ENCODE measurements at places on chromosomes 16 and 17.

DNA sequence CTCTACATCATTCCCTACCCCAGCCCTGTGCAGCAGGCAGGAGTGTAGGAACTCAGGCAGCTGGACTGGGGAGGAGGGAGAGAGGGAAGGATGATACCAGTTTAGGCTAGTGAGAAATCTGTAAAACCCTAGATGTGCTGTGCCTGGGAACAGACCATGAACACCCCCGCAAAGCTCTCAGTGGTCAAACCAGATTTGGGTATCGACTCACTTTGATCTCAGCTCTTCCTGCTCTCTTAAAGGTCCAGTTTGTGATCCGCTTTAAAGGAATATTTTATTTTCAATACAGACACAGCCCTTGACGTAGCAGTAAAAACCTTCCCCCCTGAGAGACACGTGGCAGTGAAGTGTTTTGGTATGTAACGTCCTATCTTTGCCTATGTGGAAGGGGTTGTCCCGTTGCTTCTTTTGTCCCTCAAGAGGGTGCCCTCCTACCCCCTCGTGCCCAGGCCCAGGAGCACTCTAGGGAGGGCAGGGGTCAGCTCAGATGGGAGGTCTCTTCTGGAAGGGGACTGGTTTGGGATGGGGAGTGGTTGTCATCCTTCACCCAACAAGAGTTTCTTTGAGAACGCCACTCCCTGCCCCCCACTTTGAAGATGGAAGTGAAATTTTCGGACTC is 19.3 kb upstream of the TBX2 start:
- no peak for DNase-seq

DNA sequence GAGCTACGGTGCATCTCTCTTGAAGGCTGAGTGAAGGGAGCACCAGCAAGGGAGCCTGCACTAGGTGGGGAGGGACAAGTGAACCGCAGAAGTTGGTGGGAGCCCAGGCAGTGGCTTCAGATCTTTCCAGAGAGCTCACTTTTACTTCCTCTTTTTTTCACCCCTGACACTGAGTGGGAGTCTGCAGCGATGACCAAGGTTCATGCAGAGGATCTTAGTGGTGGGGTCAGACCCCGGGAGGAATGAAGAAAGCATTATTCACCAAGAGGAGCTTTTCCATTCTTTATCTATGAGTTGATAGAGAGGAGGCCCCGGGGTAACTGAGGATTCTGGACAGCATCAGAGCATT is 3.0 kb upstream of the CCL2 start:
- no peak for DNase-seq

- DNase-seq: peak; percentile 97
Observed at GRCh38 chr17:57892820-57893595, 43.2 kb upstream of the MRPS23 start.

DNA sequence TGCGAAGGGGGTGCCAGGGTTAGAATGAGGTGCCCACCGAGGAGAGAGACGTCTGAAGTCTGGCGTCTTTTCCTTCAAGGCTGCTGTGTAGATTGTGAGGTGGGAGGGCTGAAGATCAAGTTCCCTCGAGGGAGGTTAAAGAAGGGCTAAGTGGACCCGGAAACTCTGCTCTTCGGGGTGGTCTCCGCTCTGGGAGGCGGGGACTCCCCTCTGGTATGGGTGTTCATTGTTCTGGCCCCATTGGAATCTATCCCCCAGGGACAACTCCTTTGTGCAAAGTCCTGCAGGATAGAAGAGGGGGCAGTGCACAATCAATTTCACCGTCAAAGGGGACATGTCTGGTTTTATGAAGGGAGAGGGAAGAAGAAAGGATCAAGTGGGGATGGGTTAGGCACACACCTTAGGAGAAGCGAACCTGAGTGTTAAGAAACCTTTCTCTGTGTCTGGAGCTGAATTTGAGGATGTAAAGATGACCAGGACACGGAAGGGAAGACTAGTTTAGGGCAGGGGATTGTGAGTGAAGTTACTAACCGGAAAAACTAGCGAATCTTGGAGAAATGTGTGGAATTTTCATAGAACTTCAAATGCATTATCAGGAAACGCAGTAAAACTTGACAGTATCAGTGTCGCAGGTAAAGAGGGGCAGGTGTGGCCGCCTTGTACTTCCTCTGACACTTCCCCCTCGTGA is 809 bp upstream of the RAB34 start:
- DNase-seq: no peak

GRCh38 chr17:4845118-4845517 is 12.0 kb downstream of the MINK1 start:
- no peak for DNase-seq

GRCh38 chr17:41076788-41077187 is 7.2 kb upstream of the KRTAP4-7 start:
- no peak for DNase-seq

DNA sequence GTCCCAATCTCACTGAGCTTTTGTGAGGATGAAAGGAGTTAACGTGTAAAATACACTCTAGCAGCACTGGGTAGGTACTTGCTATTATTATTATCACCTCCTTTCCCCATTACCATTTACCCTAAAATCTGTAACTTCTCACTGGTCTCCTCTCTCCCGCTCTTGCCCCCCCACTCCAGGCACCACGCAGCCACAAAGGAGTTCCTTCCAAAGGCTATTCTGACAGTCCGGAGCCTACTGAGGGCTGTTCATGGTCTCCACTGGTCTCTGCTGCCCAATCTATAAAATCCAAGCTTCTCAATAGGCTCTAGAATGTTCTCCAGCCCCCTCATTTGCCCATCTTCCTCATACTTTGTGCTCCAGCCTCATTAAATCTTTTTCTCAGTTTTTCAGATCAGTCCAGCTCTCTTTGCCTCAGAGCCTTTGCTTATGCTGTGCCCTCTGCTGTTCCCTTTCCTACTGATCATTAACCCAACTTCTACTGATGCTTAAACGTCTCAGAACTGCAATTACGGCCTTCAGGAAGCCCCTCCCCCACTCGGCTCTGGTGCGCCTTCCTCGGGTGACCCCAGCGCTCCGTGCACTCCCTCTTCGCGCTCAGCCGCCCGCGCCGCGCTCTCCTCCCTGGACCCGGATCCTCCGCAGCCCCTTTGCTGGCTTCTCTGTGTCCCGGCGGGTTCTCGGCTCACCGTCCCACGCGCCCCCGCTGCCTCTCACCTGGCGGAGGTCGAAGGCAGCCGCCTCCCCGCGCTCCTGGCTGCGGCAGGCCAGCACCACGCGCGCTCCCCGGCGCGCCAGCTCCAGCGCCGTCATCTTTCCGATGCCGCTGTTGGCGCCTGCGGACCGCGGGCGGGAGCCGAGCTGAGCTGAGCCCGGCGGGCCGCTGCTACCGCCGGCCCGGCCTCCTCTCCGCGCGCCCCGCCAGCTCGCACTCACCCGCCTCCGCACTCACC is 737 bp downstream of the DHRS13 start:
- DNase-seq: peak; percentile 20

GRCh38 chr16:58264961-58265479 is 29.8 kb downstream of the PRSS54 start:
- DNase-seq: peak; percentile 83

DNA sequence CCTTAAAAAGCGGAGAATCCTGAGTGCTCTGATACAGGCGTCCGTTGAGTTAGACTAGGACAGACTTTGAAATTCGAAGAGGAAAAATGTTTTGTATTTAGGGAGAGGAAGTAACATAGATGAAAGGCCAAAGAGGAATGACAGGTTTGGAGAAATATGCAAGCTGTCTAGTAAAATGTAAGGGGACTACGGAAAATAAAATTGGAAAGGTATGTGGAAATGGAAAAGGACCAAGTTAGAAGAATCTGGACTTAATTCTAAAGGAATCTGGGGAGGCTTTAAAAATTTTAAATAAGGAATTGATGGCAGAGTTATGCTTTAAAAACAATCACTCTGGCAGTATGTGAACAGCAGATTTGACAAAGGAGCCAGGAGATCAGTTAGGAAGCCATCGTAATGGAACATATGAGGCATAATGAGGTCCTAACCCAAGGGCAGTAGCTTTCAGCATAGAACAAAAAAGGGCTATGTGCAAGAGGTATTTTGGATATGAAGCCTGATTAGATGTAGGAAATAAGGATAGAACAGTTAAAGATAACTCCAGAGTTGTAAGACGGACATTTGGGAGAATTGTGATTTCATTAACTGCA is 38.3 kb downstream of the CYB561 start:
- DNase-seq: no peak

GRCh38 chr17:77371117-77371887 is 230.5 kb downstream of the SEC14L1 start:
- no peak for DNase-seq

GRCh38 chr16:13630374-13630773 is 289.6 kb upstream of the ERCC4 start:
- DNase-seq: no peak

DNA sequence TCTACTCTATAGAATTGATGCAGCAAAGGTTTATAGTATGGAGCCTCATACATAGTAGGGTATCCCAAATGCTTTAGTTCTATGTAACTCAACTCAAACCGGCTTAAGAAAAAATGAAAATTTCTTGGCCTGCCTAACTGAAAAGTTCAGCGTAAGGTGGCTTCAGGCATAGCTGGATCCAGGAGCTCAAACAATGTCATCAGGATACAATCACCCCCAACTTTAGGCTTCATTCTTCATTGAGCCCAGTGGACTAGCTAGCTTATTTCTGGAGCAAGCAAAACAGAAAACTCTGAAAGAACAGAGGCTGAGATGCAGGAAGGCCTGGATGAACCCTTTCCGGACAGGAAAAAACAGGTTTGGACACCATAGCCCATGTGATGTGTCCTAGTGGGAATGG is 147.5 kb upstream of the HS3ST4 start:
- no peak for DNase-seq

DNA sequence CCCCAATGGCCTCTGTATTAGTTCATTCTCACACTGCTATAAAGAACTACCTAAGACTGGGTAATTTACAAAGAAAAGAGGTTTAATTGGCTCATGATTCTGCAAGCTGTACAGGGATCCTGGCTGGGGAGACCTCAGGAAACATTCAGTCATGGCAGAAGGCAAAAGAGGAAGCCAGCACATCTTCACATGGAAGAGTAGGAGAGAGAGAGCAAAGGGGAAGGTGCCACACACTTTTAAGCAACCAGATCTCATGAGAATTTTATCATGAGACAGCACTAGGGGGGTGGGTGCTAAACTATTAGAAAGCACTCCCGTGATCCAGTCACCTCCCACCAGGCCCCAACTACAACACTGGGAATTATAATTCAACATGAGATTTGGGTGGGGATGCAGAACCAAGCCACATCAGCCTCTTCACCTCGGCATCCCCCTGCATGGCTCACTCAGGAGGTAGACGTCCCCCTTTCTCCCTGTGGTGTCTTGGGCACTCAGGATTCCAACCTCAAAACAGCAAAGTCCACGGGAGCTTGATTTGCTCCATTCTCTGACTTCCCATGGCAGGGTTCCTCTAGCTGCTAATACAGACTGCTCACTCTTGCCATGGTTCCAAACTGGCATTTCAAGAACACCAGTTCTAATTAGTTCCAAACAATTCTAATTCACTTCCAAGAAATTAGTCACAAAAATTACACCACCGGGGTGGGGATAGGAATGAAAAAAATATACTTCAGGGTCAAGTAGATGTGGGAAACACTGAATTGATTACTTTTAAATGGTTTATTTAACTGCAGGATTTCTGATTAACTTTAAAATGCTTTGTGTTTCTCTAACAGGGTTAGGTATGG is 203.8 kb upstream of the HSBP1 start:
- no peak for DNase-seq

GRCh38 chr17:80845863-80846671 is 145.6 kb upstream of the CHMP6 start:
- no peak for DNase-seq

DNA sequence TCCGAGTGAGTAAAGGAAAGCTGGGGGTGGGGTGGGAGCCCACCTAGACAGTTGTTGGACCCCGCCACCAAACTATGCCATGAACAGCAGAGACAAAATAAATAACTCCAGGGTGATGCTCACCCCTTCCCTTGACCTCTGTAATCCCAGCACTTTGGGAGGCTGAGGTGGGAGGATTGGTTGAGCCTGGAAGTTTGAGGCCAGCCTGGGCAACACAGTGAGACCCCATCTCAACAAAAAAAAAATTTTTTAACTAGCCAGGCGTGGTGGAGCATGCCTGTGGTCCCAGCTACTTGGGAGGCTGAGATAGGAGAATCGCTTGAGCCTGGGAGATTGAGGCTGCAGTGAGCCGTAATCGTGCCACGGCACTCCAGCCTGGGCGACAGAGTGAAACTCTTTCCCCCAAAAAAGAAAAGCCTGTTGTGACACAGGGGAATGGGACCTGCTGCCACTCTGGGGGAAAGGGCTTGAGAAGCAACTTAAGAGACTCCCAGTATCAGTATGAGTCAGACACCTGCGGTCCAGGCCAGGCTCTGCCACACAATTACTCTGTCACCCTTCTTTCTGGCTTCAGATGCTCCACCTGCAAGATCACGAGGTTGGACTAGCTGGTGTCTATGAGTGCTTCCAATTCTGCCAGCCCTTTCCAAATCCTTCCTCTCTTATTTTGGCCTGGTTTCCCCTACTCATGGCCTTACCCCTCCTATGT is 5.0 kb downstream of the SGCA start:
- peak; percentile 58 for DNase-seq

DNA sequence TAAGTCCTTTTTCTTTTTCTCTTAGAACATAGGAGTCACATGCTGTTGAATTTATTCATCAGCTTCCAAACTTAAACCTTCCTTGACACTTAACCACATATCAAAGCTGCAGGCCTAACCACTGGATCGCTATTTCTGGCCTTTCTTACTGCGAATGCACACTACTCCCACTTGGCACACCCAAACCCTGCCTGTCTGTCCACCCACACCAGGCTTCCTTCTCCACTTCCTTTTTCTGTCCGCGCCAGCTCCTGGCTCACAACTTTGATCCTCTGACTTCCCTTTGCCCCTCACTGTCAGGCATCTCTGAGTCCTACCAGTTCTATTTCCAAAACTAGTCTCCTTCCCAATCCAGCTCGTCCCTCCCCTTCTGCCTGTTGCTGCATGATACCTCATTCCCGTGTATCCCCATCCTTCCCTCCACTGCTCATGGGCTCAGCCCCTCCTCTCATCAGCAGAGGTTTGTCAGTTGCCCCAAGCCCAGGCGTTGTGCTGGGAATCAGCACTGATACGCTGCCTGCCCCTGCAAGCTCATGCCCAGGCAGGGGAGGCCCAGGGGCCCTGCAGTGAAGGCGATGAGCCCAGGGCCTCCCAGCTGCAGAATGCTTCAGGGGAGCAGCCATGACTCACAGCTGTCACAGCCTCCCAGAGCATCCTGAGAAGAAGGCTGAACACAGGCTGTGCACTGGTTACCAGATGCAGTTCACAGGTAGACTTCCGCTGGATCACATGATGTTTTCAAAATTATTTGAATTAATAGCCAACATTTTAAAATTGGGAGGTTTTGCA is 179.8 kb downstream of the KATNIP start:
- no peak for DNase-seq

GRCh38 chr16:85286951-85287814 is 174.9 kb upstream of the CIBAR2 start:
- no peak for DNase-seq

DNA sequence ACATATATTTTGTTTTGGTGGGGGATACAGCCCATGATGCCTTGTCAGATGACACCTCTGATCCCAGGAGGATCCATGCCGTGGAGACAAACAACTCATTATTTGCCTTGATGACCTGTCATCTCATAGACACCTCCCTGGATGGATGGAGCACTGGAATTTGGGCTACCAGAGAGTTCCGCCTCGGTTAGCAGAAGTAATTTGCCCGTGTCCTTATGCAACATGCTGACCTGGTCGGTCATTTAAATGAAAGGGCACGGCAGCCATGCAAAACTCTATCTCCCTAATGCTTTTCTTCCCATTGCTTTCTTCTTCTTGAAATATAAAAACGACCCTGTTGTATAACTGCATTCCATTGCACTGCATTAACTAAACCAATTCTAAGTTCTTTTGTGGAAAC is 145.3 kb downstream of the GRIN2A start:
- no peak for DNase-seq

All from HT1080 (cell line).